Heart left ventricle (tissue), 16 donors: ENCODE measurements at places on chromosomes 1 and 21. TPM values are rescaled to one million over a fixed set of nuclear protein-coding genes. Genes with fewer than 3 reads are reported as not detected.

PDPN gene
- total RNA-seq = 46.1 TPM

RAB3GAP2 gene
- total RNA-seq = 31.5 TPM

CRYBG2 gene
- not detected for total RNA-seq

ARHGAP30 gene
- total RNA-seq = 2.4 TPM

LCE1C gene
- not detected for total RNA-seq

SLC9C2 gene
- total RNA-seq = not detected

VPS26C gene
- total RNA-seq = 88.6 TPM

DNA sequence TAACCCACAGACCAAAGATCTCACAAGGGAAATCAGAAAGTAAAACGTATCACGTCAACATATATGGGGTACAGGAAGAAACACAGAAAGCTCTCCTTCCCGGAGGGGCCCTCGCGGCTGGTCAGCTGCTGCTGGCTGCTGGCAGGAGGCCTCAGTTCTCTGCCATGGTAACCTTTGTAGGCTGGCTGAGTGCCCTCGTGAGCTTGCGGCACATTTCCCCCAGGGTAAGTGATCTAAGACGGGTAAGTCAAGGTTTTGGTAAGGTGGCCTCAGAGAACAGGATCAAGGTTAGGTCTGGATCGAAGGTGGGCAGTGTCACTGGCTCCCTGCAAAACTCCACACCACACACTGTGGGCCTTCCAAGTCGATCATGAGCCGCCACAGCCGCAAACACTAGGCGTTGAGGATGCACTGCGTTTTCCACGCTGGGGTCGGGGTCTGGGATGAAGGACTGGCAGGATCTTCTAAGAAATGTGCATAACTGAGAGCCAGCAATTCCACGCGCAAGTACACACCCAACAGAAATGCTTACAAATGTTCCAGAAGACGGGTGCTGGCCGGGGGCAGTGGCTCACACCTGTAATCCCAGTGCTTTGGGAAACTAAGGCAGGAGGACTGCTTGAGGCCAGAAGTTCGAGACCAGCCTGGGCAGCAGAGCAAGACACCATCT, 33.9 kb downstream of the WDR4 start:
- peak; percentile 56 for DNase-seq

AADACL3 gene
- total RNA-seq = not detected

TMEM269 gene
- total RNA-seq = not detected

DNA sequence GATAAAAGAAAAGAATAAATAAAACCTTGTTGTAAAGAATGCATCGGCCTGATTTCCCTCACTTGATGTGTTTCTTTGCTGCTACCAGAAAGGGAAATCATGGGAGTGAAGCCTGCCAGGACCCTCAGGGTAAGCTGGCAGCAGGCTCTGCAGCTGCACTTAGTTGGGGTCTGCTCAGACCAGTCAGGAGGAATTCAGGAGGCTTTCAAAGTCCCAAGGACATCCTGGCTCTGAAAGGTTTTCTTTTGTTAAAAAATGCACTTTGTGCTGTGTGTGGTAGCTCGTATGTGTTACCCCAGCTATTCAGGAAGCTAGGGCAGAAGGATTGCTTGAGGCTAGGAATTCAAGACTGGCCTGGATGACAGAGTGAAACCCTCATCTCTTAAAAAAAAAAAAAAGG, 254.8 kb downstream of the ZNF648 start:
- no peak for DNase-seq

- peak; percentile 72 for DNase-seq
Observed at GRCh38 chr1:207069858-207070506, 16.9 kb downstream of the PFKFB2 start.

GRCh38 chr1:111503585-111504060, at the start of the genes ADORA3 and TMIGD3:
Gene ADORA3 (minus strand): TSS chr1:111503633. CDS start chr1:111503354, 279 bp downstream.
Gene TMIGD3 (minus strand): TSS chr1:111503633. CDS start chr1:111503354, 279 bp downstream.
- no peak for DNase-seq

DNA sequence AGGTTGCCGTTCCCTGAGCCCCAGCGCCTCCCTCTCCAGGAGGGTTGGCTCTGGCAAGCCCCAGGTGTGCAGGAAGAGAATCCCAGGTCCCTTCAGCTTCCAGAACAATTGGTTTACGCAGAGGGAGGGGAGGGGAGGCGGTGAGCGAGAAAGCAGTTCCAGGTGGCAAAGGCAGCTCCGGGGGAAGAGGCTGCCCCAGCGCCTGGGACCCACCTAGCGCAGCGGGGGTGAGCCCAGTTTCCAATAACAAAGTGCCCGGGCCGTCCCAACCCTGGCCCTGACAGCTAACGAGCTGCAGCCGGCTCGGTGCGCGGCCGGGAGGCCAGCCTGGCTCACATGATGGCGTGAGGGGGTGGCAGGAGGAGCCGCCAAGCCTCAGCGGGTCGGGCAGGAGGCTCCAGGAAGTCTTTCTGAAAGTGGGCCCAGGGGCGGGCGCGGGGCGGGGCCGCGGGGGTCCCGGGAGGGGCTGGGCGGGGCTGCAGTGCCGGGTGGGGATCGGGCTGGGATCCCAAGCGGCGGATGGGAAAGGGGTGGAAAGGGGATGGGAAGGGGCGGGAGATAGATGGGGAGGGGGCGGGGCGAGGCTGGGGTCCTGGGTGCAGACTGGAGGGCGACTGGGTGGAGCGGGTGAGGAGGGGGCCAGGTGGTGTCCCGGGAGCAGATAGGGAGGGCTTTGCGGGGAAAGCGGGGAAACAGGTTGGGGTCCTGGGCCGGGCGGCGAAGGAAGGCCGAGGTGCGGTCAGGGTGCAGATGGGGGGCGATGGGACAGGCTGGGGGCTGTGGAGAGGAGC, 22.8 kb downstream of the DHRS3 start:
- peak; percentile 87 for DNase-seq

SPRR2A gene
- not detected for total RNA-seq

RBM8A gene
- total RNA-seq = 85.3 TPM

KIRREL1 gene
- total RNA-seq = 18.3 TPM

- DNase-seq = peak; percentile 48
Observed at GRCh38 chr1:21175670-21176581, 771 bp downstream of the EIF4G3 start.

GRCh38 chr1:29650476-29650875, 414.2 kb downstream of the PTPRU start:
- no peak for DNase-seq

UBL4B gene
- not detected for total RNA-seq

DNA sequence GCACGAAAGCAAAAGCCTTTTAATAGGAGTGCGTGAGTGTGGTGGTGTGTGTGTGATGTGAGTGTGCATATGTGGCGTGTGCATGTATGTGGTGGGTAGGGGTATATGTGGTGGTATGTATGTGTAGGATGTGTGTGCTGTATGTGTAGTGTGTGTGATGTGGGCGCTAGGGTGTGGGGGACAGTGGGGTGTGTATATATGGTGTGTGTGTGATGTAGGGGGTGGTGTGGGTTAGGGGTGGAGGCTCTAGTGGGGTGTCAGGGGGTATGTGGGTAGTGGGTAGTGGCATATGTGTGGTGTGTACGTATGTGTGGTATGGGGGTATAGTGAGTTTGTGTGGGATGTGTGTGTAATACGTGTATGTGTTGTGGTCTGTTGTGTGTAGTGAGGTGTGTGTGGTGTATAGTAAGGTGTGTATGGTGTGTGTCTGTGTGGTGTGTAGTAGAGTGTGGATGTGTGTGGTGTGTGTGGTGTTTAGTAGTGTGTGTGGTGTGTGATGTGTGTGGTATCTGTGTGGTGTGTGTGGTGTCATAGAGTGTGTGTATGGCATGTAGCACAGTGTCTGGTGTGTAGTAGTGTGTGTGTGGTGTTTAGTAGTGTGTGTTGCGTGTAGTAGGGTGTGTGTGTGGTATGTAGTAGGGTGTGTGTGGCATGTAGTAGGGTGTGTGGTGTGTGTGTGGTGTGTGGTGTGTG, 86.0 kb downstream of the SYT2 start:
- DNase-seq = no peak

DNA sequence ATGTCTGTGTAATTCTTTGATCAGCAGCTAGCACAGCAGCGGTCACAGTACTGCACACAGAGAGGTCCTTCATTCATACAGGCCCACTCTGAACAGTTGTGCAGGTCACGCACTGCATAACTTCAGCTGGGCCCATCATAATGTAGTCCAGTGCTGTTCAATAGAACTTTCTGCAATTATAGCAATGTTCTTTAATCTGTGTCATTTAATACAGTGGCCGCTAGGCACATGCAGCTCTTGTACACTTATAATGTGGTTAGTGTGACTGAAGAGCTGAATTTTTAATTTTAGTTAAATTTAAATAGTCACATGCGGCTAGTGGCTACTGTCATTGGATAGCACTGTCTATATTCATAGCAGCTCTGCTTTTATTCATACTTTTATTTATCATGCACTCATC, 48.7 kb upstream of the NFASC start:
- DNase-seq = no peak

FCGR3A gene
- 5.1 TPM for total RNA-seq

- DNase-seq = no peak
Observed at GRCh38 chr21:27808923-27809322, 842.0 kb upstream of the ADAMTS5 start.

DNA sequence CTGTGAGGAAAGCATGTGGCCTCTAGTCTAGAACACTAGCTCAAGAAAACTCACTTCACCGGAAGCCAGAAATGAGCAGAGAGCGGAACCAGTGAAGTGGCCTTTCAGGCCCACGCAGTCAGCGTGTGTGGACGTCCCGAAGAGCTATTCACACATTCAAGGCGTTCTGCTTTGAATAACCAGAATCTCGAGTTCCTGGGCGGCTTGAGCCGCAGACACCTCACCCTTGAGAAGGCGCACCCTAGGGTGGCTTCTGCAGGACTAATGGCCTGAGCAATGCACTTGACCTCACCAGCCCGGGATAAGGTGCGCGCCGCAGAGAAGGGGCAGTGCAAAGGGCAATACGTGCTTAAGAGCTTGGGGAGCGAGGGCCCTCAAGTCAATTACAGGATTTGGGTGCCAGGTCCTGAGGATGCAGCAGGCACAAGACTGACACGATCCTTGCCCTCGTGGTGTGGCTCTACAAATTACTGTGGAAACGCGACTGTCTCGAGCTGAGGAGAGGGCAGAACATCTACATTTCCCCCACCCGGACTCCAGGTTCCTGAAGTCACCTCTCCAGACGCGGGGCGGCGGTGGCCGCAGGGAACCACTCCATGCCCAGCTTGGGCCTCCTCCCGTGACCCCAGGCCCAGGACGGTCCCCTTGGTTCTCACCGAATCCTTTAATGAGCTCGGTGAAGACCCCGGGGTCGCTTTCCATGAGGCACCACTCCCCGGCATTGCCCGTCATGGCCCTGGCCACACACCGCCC, 455 bp downstream of the UCHL5 start:
- peak; percentile 32 for DNase-seq

ALPL gene
- 13.8 TPM for total RNA-seq

CLIC6 gene
- 8.7 TPM for total RNA-seq

DNA sequence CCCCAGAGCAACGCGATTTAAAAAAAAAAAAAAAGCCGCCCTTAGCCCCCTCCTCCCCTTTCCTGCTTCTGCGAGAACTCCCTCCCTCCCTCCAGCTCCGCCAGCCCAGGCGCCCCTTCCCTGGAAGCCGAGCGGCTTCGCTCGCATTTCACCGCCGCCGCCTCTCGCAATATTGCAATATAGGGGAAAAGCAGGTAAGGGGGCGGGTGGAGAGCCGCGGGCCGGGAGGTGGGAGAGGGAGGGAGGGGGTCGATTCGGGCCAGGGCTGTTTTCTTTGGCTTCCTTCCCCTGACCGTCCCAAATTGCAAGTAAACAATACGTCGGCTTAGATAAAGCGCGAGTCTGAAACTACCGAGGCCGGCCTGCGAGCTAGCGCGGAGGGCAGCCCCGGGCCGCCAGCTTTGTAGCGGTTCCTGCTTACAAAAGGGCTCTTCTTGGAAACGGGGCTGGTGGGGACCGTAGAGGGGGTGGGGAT, 408 bp downstream of the LMO4 start:
- peak; percentile 60 for DNase-seq

LELP1 gene
- not detected for total RNA-seq

- no peak for DNase-seq
Observed at GRCh38 chr21:32114419-32115035, 164.3 kb downstream of the MIS18A start.

DNA sequence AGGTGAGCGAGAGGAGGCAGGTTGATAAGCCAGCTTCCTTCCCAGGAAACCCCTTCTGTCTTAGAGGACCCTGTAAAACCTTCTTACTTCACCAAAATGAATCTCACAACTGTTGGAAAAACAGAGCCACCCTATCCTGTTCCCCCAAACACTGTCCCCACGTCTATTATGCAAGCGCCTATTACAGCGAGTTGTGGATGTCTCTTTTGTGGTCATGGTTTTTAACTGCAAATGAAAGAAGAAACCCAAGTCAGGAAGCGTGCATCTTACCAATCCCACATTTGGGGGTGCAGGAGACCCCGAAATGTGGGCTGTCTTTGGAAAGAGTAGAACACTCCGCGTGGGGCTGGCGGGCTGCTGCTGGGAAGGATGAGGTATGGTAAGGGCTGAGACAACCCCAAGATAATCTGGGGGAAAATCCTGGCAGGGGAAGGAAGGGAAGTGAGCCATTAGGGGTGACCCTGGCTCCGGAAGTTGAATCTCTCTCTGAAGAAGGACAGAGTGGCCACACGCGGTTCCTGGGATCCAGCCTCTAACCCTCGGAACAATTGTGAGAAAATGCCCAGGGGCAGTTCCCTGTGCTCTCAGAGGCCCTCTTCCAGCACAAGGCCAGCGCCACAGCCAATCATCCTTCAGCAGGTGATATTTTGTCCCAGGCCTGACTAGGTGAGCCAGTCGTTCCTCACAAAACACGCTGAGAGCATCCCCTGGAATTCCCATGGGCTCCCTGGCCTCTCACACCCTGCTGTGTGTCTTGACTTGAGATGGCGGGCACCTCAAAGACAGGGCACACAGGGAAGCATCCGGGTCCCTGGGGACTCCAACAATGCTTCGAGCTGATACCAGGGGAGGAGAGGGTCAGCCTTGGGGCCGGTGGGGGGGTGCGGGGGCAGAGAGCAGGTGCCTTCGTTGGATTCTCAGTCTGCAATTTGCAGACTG, 168.5 kb upstream of the IRF2BP2 start:
- peak; percentile 44 for DNase-seq

DNA sequence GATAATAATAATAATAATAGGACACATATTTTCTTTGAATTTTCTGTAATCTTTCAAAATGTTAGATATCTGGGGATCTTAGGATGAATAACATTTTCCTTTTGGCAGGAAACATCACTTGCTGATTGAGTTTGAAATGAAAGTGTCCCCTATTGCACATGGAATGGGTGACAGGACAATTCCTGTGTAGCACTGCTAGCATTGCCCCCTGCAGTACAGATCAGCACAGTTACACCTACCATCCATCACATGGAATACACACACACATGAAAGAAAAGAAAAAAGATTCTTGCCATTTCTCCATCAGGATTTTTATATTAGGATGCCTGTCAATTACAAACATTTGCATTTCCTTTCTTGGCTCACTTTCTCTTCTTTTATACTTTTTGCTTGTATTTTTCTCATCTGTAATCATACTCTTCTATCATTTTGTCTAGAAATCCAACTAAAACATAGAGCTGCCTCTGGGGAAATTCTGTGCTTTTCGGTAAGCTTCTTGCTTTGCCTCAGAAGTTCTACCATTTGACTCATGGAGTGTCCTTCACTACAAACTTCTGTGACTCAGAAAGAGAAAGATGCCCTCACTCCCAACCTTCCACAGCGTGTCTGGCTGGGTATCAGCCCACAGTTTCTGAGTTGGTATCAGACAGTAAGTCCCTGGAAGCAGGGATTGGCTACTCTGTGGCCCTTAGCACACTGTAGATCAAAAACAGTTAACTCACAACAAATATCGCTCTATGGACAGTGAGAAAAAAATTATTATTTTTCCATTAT, 641.2 kb downstream of the PTPRC start:
- no peak for DNase-seq

MOV10 gene
- total RNA-seq = 16.3 TPM
